Motor neuron (in vitro differentiated cells): ENCODE measurements at places on chromosomes 2 and 18.

- ATAC-seq = no peak
These were observed 9.3 kb downstream of the MEIS1 start for GRCh38 chr2:66443979-66444861.

DNA sequence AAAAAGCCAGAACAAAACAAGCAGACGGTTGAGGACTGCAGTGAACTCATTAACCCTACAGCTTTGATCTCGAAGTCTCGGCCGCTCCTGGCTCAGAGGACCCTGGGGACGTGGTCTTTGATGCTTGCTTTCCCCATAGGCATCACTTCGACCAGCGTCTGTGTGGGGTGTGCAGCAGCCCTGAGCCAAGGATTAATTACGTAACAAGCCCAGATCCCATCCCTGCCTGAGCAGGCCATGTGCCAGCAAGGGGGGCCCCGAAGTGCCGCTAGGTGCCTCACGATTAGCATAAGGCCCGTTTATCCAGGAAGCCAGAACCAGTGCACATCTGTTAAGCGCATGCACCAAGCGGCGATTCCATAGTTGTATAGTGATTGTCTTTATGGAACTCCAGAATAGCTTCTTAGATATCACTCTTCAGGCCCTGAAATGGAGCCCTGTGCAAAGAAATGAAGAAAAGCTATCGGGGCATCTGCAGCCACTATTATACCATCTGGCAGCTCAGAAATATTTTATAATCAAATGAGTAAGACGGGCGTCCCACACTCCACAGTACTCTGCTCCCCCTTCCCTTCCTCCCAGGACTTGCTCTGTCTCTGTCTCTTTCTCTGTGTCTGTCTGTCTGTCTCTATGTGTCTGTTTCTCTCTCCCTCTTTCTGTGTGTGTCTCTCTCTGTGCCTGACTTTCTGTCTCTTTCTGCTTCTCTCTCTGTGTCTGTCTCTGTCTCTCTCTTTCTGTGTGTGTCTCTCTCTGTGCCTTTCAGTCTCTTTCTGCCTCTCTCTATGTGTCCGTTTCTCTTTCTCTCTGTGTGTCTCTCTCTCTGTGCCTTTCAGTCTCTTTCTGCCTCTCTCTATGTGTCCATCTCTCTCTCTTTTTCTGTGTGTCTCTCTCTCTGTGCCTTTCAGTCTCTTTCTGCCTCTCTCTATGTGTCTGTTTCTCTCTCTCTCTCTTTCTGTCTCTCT lies 41.7 kb downstream of the HPCAL1 start:
- peak; percentile 82 for ATAC-seq

DNA sequence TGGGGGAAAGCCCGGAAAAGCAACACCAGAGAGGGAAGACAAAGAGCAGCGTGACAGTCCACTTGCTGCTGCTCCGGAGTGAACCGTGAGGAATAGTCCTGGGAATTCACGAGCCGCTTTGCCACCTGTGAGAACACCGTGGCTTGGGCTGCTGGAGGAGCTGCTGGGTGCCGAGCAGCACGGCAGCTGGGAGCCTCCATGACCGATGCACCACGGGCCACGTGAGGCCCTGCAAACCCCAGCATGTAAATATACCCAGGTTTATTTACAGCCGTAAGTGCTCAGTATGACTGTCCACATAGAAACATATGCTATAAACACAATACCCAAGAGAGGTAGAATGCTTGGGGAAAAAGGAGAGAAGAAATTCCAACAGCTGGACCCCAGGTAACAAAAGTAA lies 65.1 kb downstream of the SMIM21 start:
- ATAC-seq = no peak

GRCh38 chr2:120733238-120733932 lies 2.3 kb upstream of the GLI2 start:
- ATAC-seq = no peak

GRCh38 chr18:36757081-36757480 lies 71.7 kb downstream of the TPGS2 start:
- peak; percentile 70 for ATAC-seq

DNA sequence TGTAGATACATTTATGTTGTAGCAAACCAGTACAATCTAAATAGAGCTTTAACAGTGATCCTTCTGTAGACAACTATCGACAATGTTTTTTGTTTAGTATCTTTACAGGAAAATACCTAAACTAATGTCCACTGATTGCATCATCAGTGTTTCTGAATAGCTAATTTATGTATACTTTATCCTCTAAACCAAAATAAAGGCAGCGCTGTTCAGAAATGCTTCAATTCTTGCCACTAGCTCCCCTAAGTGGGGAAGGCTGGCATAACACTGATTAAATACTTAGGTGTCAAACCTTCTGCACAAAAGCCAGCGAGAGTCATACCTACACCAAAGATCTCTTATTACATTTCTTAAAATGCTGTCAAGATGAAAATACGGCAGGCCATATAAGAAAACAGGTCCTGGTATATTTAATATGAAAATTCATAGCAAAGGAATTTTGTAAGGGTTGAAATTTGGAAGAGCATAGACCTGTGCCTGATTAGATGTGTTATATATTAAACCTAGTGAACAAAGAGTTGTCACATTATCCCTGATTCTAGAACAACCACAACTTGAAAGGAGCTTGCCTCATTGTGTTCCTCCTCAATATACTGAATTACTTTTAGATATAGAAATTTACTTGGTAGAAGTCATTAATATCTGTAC lies 1693.4 kb upstream of the SLC39A10 start:
- peak; percentile 54 for ATAC-seq

GRCh38 chr18:24600076-24600654 lies 139.7 kb downstream of the HRH4 start:
- ATAC-seq = peak; percentile 49

DNA sequence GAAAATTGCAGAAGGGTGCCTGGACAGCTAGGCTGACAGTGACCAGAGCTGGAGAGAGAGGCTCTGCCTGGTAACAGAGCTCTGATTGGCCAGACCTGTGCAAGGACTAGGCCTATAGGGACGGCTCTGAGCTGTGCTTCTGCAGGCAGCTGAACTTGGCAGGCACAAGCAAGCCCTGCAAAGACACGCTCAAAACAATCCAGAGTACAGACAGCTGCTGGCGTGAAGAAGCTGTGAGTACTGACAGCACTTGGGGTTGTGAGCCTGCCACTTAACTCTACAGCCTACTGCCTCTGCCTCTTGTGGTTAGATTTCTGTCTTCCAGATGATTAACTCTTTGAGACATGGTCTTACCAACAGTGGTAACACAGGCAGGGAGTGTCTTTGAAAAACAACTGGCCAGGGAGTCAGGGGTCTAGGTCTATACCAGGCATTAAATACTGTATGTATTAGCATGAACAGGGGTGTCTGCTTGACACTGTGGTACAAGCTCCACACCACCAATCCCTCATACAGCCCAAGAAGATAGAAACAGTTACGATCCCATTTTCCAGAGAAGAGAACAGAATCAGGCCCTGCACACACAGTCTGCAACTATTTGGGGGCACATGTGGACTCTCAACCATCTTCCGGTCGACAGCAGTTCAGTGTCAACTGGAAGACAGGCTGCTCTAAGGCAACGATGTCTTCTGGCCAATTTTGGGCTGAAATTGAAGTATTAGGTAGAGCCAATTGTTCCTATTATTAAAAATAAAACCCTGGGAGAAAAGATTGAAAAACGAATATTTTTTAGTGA lies 568.4 kb downstream of the TNS1 start:
- ATAC-seq = peak; percentile 100

DNA sequence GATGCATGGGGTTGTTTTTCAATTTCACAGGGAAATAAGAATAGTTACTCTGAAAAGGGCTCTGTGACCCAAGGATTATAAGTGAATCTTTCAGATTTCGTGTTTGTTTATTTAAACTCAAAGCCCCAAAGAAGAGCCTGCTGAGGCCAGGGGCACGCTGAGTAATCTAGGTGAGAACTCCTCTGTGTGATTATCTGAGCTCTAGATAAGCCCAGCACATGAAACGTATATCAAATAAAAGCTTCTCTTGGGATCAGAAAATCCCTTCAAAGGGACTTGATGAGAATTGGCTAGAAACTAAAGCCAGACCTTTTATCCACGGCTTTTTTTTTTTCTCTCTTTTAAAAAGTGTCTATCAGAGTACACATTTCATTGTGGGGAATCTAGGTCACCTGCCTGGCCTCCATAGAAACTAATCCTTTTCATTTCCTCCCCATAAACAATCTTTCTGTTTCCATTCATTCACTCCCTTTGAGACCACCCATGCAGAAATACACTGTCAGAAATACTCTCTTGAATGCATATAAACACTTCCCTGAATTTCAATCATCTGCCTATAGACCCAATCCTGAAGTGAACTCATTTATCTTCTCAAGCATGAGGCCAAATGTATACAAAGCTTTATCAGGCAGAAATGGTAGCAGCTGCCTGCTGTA lies 137.4 kb downstream of the RIT2 start:
- peak; percentile 85 for ATAC-seq

GRCh38 chr2:113765276-113765675 lies 8.8 kb upstream of the SLC35F5 start:
- ATAC-seq = no peak

DNA sequence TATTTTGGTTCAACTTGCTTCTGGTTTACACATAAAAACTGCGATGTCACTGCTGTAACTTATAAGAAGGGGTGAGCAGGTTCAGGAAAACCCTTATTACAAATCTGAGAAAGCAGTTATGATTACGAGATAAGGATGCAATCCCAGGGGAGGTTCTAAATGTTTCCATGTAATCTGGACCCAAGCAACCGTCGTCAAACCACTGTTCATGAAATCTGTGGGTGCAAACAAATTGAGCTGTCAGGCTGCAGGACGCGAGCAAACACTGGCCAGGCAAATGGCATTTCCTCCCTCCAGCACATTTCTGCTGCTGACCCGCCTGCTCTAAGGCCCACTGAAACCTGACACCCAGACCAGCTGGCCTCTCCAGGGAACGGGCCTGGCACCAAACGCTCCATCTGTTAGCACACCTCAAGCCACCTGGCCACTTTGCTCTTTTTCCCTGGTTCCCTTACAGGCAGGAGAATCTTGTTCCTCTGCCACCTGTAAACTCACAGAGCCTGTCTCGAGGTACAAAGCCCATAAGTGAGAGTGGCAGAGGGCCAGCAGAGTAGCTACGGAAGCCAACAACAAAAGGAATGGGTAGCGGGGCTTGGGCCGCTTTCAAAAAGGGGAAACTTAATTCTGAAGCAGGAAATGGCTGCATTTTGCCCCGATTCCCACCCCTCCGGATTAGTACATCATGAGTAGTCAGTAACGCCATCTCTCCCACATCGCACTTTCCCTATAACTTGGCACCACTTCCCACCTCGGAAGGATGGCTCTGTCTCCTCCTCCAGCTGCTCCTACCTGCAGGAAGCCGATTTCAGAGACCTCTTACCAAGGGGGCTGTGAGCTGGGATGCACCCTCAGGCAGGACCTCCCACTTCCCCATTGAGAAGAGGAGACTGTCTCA lies 26.5 kb downstream of the CRACDL start:
- peak; percentile 90 for ATAC-seq

- ATAC-seq = no peak
These were observed 101.7 kb downstream of the ZFP36L2 start for GRCh38 chr2:43124687-43125057.

- no peak for ATAC-seq
These were observed 4.8 kb downstream of the GCFC2 start for GRCh38 chr2:75705921-75706320.

- no peak for ATAC-seq
These were observed 347.7 kb upstream of the MAP2 start for GRCh38 chr2:209076151-209076550.

GRCh38 chr2:101815739-101816391 lies 118.4 kb downstream of the MAP4K4 start:
- no peak for ATAC-seq

- ATAC-seq = no peak
These were observed 39.3 kb upstream of the TMEM17 start for GRCh38 chr2:62545261-62545660.

- ATAC-seq = no peak
These were observed 83.7 kb upstream of the ZNF516 start for GRCh38 chr18:76578571-76579300.

DNA sequence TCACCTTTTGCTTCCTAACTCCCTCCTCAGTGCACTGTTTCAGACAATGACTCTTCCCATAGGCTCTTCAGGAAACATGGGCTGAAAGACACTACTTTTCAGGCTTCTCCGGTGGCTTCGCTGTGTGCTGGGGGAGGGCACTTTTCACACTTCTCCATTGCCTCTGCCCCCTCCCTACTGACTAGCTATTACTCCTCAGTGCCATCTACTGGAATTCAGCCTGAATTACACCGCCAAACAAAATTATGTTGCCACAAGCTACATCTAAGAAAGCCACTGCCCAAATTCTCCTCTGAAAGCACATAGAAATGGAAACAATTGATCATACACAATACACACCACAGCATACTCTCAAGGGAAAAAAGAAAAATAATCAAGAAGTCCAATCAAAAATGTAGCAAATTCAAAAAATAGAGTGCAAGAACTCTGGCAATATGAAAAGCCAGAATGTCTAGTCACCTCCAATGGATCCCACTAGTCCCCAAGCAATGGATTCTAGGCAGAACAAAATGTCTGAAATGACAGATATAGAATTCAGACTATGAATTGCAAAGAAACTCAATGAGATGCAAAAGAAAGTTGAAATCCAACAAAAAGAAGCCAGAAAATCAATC lies 1139.4 kb upstream of the GYPC start:
- peak; percentile 50 for ATAC-seq

- ATAC-seq = peak; percentile 25
These were observed 37.1 kb downstream of the MYO3B start for GRCh38 chr2:170215021-170215420.

DNA sequence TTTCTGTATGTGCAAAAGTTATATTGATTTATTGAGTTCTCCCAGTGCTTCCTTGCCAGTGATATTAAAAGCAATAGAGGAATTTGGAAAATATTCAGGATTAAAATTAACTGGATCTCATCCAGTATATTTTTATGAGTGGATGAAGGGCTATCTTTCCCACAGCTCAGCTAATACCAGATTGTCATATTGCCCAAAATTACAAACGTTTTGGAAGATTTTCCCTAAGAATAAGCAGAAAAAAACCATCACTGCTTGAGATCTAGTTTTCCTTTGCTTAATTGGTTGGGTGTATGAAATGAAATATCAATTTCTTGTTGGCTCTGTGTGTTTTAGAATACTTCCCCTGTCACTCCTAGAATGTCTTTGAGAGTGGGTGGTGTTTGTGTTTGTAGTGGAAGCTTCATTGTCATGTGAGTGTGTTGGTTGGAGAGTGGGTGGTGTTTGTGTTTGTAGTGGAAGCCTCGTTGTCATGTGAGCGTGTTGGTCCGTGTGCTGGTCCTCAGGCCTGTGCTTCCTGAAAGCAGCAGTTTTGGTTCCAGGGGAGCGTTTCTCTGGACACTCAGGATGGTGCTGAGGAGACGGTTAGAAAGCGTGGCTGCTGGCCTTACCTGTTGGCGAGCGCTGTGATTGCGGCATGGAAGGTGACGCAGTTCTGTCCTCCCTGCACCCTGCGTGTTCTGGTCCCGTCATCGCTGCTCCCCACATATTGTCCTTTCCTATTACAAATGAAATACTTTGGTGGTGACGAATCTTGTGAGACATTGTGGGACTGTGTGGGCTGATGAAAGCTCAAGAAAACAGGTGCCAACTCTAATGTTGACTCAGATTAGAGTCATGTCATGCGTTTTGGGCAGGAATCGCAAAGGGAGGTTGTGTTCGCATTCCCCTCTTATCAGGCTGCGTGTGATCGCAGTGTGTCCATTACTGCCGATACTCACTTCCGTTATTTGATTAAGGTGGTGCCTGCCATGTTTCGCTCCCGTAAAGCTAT lies 12.4 kb downstream of the ASB1 start:
- ATAC-seq = peak; percentile 24

- peak; percentile 89 for ATAC-seq
These were observed 10.1 kb upstream of the UNC80 start for GRCh38 chr2:209761566-209761965.
